ENCODE measurements at places on chromosomes 6 and 20. TPM values are rescaled to one million over a fixed set of nuclear protein-coding genes. Genes with fewer than 3 reads are reported as not detected.

Gene RPS21
- 2,647 TPM for total RNA-seq

Gene MROH8
- total RNA-seq: 5.5 TPM

Gene HLA-DPB1
- not detected for total RNA-seq

Gene RCAN2
- total RNA-seq: not detected

GRCh38 chr6:11317885-11318771 is 85.7 kb upstream of the NEDD9 start:
- peak; percentile 82 for DNase-seq

- no peak for DNase-seq
Observed at GRCh38 chr20:34557936-34558319, 590 bp upstream of the MAP1LC3A start.

GRCh38 chr6:63714091-63714490 is 78.5 kb downstream of the PHF3 start:
- no peak for DNase-seq

DNA sequence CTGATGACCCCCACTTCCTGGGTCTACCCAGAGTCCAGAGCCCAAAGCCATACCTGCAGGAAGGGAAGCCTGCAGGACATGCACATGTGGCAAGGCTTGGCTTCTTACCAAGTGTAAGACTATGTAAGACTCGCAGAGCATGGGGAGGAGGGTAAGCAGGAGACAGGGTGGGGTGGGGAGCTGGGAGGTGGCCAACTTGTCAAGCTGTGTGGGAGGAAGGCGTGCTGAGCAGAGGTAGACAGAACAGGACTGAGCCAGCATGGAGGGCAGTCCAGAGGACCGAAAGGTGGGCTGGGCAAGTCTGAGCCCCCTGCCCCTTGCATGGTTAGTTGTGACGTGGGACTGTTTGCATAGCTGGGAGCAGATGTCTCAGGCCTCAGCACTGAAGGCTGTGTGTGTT is 53.4 kb upstream of the RNF24 start:
- DNase-seq: no peak

DNA sequence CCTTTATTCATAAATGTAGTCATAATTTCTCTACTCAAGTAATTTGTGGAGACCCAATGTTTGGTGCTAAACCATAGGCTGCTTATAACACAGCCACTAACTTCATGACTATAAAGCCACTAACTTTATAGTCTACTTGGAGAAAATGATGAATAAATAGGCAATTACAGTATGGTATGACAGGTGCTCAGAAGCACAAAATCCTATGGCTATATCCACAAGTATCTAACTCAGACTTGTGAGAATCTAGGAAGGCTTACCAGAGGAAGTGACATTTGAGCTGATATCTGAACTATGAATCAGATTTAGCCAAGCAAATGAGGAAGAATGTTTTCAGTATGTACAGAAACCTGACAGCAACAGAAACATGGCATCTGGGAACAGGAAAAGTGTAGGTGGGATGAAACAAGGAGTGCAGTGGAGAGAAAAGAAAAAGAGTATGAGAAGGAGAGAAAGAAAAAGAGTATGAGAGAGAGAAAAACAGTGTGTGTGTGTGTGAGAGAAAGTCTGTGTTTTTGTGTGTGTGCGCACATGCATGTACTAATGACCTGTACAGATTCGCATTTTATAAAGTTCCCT is 59.9 kb downstream of the REV3L start:
- no peak for DNase-seq

DNA sequence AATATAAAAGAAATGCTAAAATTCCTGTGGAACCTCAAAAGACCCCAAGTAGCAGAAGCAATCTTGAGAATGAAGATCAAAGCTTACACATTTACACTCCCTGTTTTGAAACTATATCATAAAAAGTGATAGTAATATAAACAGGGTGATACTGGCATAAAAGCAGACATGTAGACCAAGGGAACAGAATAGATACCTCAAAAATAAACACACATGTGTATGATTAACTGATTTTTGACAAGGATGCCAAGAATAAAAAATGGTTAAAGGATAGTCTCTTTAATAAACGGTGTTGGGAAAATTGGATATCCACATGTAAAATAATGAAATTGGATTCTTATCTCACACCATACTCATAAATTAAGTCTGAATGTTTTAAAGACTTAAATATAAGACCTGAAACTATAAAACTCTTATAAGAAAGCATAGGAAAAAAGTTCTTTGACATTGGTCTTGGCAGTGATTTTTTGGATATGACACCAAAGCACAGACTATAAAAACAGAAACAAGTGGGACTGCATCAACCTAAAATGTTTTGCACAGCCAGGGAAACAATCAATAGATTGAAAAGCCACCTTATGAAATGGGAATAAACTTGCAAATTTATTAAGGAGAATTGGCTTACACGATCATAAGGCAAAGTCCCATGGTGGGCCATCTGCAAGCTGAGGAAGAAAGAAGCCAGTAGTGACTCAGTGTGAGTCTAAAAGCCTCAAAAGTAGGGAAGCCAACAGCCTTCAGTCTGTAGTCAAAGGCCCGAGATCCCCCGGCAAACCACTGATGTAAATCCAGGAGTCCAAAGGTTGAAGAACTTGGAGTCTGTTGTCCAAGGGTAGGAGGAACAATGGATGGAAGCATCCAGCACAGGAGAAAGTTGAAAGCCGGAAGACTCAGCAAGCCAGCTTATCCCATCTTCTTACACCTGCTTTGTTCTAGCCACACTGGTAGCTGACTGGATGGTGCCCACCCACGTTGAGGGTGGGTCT is 144.3 kb downstream of the MEI4 start:
- peak; percentile 15 for DNase-seq

- DNase-seq: no peak
Observed at GRCh38 chr6:3037638-3038365, 30.5 kb upstream of the RIPK1 start.

GRCh38 chr6:55136916-55137315 is 37.4 kb upstream of the HCRTR2 start:
- DNase-seq: no peak
